Hepatic stellate cell (primary cell): ENCODE measurements at places on chromosomes 11 and 22.

GRCh38 chr22:44583061-44583760 lies 85.2 kb upstream of the RTL6 start:
- DNase-seq: peak; percentile 79

GRCh38 chr11:121672630-121673487 lies 220.1 kb upstream of the SORL1-AS1 start:
- DNase-seq: no peak

DNA sequence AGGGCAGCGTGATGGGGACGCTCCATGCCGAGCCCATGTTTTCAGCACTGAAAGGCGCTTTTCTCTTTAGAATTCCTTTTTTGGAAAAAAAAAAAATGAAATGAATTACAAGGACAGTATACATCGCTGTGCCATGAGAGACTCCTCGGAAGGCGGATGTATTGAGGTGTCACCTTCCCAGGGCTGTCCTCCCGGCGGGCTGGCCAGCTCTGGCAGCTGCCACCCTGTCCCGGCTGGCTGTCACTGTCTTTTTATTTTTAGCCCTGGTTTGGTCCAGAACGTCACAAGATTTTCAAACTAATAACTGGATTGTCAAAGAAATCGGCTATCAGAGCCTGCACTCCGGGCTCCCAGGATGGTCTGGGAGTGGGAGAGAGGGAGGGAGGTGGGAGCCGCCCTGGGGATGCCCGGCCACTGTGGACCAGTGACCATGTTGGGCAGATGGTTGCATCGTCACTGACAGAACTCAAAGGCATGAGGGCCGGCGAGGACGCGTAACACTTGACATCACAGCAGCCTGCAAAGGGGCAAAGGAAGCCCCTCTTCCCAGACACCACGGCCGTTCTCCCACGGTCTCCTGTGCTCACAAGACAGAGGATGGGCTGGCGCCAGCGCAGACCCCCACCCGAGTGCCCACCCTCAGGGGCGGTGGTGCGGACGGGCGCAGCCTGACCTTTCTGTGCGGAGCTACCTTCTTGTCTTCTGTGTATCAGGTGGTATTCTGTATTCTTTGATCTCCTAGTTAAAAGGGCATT lies 392.9 kb downstream of the TBC1D22A start:
- DNase-seq: no peak

- no peak for DNase-seq
Observed at GRCh38 chr22:37184380-37184755, 3.7 kb downstream of the C1QTNF6 start.

DNA sequence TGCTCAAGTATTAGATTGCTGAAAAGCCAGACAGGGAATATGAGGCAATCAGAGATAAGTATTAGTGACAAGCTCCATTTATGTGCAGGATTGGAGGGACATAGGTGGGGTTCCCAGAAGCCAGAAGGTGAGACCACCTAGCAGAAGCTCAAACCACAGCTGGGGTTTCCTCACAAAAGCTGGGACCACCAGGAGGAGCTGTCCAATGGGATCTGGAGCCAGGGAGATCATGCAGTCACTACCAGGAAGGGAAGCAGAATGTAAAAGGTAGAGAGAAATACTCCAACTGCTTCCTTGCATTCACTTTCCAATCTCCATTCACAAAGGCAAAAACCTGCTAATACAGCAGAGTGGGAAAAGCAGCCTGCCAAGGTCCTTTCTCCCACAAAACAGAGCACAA lies 5.2 kb upstream of the FSHB start:
- DNase-seq: no peak
